ENCODE measurements at places on chromosomes 1 and 21. TPM values are rescaled to one million over a fixed set of nuclear protein-coding genes. Genes with fewer than 3 reads are reported as not detected.

The GLMN gene
- 12.5 TPM for polyA plus RNA-seq

The IVL gene
- not detected for polyA plus RNA-seq

The DNTTIP2 gene
- 40.3 TPM for polyA plus RNA-seq

The TMEM269 gene
- 0.83 TPM for polyA plus RNA-seq

The DNAJC28 gene
- 2.9 TPM for polyA plus RNA-seq

The OR2L8 gene
- polyA plus RNA-seq: not detected

The TMPRSS2 gene
- not detected for polyA plus RNA-seq

The AMPD1 gene
- 122 TPM for polyA plus RNA-seq

Measured in forelimb muscle (tissue), 1 donor.